SJSA1 (cell line): ENCODE measurements at places on chromosomes 12 and 14. TPM values are rescaled to one million over a fixed set of nuclear protein-coding genes. Genes with fewer than 3 reads are reported as not detected.
A peak's percentile ranks its signal among the peaks of the same experiment; 100 is the strongest.

DNA sequence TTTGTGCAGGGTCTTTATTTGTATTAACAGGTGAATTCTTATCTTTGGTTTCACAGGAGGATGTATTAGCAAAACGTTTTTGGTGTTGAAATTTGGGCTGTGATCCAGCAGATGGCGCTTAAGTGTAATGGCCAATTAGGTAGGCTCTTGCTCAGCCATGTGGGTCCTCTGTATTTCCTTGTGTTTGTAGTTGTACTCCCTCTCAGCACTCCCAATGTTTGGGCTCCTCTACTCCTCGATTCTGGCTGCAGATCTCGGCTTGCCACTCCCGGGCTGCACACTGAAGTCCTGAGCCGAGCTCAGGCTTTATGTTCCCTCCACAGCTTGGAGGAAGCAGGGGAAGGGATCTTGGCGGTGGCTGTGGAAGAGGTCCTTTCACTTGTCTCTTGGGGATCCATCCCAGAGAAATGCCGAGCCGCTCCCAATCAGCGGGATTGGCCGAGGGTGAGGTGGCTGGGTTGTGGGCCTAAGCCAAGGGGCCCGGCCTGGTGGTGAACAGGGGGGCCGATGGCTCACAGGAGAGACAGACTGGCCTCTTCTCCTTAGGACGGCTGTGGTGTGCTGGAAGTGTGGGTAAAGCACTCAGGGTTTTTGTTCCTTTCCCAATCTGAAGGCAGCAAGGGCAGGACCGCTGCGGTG lies 133.7 kb downstream of the AEBP2 start:
- peak; percentile 20 for DNase-seq

Gene GZMB
- total RNA-seq: 0.26 TPM in 1 of 2 replicates, not detected in the other

DNA sequence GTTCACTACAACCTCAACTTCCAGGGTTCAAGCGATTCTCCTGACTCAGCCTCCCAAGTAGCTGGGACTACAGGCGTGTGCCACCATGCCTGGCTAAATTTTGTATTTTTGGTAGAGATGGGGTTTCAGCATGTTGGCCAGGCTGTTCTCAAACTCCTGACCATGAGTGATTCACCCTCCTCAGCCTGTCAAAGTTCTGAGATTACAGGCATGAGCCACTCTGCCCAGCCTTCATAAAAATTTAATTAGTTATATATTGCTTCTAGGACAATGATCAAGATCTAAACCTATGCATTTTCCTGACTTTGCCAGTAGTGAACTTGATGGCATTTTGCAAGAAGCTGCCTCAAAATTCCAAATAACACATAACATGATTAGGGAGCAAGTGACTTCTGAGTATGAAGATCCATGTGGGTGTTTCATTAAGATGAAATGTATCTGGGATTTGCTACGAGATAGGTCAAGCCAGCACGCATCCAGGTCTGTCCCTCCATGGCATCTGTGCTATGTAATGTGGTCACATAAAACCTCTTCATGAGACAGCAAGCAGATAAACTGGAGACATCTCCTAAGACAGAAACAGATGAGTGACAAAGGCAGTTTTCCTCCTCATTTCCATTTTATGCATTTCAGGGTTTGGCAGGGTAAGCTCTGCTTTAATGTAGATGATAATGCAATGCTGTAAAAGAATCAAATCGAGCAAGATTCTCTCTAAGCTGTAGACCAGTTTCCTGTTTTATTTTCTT lies 319.4 kb upstream of the ATP2B1 start:
- DNase-seq: no peak

DNA sequence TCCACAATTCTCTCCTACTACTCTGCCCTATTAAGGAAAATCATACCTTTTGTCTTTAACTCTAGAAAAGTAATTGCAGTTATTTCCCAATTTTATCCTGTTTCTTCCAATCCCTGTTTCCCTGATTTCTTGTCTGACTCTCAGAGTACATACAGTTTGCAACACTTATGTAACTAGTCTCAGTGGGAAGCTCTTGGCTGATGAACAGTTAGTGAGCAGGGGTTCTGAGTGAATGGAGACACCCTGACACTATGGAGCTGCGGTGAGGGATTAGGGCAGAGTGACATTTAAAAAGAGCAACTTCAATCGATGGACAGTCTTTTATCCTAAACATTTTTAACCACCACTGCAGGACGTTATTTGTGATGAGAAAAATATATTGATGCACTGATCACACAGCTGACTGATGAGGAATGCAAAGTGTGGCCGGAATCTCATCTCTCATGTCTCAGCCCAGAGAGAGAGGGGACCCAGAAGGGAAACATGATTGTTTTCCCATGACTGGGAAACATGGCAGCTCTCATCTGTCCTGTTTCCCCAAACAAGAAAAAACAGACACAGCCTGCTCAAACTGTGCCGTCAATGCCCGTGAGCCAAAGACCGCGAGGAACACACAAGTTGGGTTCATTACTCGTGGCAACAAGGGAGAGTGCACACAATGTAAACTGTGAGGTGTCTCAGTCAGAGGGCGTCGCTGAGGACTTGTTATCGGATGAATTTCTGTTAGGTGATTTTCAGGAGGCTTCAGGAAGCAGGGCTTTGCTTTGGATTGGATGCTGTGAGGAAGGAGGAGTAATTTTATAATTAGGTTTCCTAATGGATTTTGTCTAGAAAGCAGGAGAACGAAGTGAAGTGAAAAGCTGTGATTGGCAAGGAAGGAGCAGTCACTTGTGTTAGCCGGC lies 5.2 kb upstream of the SLC6A13 start:
- no peak for DNase-seq

- no peak for DNase-seq
Measured at GRCh38 chr14:72582582-72582981, 311.3 kb downstream of the DPF3 start.

GRCh38 chr12:26379777-26380467 lies 184.5 kb downstream of the SSPN start:
- DNase-seq: no peak

GRCh38 chr12:22286569-22286968 lies 47.9 kb downstream of the ST8SIA1 start:
- peak; percentile 4 for DNase-seq

Gene RNASE4
- total RNA-seq: 0.63 and 4.6 TPM in 2 replicates

Gene RNU4-1
- under 0.01 TPM in 2 replicates for total RNA-seq

DNA sequence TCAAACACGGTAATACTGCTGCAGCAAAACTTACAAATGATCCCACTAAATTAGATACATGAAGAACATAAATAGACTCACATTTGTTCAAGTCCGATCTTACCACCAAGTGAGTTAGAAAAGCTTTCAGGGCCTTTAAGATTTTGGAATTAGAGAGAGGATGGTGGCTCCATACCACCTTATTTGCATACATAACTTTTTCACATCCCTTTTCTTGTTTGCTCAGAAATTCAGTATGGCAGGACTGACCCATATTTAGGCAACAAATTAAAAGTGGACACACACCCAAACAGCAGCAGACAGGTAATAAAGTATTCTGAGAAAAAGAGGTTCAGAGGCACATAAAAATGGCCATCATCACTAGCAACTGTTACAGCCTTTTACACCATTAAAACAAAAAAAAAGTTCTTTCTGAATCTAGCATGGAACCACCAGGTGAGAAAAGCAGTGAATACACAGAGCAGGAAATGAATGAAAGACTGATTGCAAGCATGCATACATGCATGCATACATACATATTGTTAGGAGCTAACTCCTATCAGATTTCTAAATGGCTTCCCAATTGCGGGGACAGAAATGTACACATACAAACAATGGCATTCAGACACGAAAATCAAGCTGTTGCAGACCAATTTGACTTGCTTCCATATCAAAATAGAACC lies 23.3 kb downstream of the STXBP6 start:
- no peak for DNase-seq

Gene B3GNT4
- not detected in 2 replicates for total RNA-seq

Gene KCNA5
- total RNA-seq: not detected in 2 replicates

DNA sequence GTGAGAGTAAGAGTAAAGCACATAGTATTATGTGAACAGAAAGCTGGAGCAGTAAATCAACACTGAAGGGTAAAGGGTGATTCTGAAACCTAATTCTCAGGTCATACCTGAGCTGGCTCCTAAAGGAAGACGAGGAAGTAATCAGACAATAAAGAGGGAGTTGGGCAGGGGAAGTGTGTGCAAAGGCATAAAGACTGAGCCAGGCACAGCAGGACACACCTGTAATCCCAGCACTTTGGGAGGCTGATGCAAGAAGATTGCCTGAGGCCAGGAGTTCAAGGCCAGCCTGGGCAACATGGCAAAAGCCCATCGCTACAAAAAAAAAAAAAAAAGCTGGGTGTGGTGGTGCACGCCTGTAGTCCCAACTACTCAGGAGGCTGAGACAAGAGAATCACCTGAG lies 9.6 kb downstream of the ARF3 start:
- no peak for DNase-seq

Gene AICDA
- not detected in 2 replicates for total RNA-seq

GRCh38 chr12:46946137-46946536 lies 120.3 kb upstream of the SLC38A4 start:
- peak; percentile 98 for DNase-seq

DNA sequence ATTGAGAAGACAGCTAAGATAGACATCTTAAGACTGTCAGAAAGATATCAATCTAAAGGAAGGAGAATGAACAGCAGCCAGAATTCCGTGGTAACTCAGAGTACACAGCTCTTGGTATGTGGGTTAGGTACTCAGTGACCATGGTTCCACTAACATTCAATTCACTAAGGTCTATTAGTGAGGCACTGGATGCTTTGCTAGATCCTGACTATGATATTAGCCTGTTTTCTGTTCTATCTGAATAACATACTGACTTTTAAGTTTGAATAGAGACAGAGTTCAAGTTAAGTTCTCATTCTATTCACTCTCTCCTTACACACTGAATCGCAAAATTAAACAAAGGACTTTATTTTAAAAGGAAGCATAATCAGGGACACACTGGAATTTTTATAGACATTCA lies 106.4 kb downstream of the PRKD1 start:
- DNase-seq: no peak

GRCh38 chr12:24901576-24902461 lies 47.1 kb downstream of the BCAT1 start:
- DNase-seq: no peak

DNA sequence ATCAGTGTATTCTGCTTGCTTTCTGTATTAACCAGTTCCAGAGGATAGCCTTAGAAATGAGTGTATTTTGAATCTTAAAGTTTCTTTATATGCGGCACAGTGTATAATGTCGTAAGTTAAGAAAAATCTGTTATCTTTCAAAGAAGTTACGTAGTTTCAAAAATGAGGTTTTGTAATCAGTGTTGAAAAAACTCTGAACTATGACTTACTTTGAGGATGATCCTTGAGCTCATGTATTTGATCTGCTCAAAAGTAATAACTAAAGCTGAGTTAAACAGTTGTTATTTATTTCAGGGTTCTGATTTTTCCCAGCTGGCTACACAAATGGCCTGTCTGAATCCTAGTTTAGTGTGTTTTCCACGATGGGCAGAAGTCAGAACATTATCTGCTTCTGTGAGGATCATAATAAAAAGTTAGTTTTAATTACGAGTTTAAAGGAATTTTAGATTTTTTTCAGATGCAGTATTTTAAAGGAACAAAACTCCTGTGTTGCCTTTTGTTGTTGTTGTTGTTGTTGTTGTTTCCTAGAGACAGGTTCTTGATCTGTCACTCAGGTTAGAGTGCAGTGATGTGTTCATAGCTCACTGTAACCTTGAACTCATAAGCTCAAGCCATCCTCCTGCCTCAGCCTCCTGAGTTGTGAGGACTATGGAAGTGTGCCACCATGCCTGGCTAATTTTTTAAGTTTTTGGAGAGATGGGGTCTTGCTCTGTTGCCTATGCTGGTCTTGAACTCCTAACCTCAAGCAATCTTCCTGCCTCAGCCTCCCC lies 52.9 kb downstream of the GPATCH2L start:
- DNase-seq: no peak

DNA sequence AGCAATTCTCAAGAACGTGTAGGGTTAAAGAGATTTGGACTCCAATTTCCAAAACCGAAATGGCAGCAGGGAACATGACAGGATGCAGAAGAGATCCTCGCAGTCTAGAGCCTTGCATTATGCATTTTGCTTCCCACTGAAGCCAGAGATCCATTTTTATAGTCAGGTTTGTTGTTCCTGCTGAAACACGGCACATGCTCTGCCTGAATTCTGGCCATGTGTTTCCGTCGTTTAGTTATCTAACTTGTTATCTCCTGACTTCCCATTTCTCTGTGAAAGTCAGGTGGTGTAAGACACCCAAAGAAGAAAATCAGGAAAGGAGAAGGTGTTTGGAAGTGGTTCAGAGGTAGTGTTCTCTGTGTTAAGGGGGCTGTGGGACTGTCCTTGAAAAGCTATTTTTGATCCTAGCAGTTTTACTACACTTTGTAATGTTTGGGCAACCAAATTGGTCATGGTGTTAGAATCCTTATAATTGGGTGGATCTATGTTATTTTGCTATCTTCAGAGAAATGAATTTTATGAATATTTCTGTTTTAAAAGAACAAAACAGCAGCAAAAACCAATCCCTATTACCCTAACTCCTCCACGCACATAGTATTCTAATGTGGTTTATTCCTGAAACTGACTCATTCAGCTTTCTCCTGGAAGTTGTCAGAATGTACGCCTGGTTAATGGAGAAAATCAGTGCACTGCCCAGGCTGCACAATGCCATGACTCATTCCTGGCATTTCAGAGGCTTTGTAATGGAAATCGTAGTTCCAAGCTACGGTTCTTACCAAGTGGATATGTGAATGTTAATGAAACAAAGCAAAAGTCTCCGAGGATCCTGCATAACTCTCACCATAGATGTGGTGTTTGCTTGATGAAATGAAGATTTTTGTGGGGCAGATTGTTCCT lies 110.1 kb downstream of the SAMD4A start:
- peak; percentile 86 for DNase-seq

DNA sequence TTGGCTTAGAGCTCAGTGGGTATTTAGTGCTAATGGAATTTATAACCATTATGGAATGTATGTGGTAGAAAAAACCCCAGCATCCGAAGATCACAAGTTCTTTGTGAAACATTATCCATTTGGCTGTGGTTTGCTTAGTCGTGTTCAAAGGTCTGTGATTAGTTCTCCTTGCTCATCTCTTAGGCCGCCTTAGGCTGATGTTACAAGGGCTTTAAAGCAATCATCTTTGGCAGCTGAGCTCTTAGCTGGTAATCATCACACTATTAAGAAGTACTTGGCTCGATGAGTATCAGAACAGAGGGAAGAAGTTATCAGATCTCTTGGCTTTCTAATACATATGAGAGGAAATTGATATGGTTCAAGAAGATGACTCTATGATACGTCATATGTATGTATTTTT lies 124.1 kb upstream of the E2F7 start:
- no peak for DNase-seq
